ENCODE measurements at places on chromosomes 6 and 20. TPM values are rescaled to one million over a fixed set of nuclear protein-coding genes. Genes with fewer than 3 reads are reported as not detected.

- DNase-seq = peak; percentile 54
Observed at GRCh38 chr20:34705397-34706301, 1.5 kb downstream of the TP53INP2 start.

The SLC16A10 gene
- 1.2 TPM for total RNA-seq

The VIP gene
- total RNA-seq = not detected

- no peak for DNase-seq
Observed at GRCh38 chr6:41280381-41281057, 6.0 kb downstream of the TREM1 start.

The REPS1 gene
- total RNA-seq = 35.8 TPM

DNA sequence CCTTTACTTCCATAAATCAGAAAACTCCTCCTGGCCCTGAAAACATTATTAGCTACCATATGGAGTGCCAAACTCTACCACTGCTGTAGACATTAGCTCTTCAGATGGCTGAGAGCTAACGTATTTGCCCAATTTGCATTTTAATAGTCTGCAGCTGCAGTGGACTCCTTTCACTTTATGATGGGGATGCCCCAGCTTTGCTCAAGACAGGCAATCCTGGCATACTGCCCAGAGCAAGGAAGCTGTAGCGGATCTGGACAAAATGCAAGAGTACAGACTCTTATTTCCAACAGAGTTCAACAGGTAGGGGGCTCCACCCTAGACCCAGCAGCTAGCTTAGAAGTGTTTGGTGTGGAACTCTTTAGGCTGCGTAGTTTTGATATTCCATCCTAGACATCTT lies 246.7 kb downstream of the FOXC1 start:
- DNase-seq = peak; percentile 82

GRCh38 chr20:21234806-21235483 lies 68.2 kb upstream of the XRN2 start:
- no peak for DNase-seq

The RAB23 gene
- 20.6 TPM for total RNA-seq

The DLGAP4 gene
- 17.2 TPM for total RNA-seq

The CLDN20 gene
- total RNA-seq = 0.54 TPM

- no peak for DNase-seq
Observed at GRCh38 chr20:19603376-19603750, 154.7 kb upstream of the RIN2 start.

The EPHA7 gene
- 0.06 TPM for total RNA-seq

- no peak for DNase-seq
Observed at GRCh38 chr20:36644706-36645095, 1.3 kb downstream of the SLA2 start.

DNA sequence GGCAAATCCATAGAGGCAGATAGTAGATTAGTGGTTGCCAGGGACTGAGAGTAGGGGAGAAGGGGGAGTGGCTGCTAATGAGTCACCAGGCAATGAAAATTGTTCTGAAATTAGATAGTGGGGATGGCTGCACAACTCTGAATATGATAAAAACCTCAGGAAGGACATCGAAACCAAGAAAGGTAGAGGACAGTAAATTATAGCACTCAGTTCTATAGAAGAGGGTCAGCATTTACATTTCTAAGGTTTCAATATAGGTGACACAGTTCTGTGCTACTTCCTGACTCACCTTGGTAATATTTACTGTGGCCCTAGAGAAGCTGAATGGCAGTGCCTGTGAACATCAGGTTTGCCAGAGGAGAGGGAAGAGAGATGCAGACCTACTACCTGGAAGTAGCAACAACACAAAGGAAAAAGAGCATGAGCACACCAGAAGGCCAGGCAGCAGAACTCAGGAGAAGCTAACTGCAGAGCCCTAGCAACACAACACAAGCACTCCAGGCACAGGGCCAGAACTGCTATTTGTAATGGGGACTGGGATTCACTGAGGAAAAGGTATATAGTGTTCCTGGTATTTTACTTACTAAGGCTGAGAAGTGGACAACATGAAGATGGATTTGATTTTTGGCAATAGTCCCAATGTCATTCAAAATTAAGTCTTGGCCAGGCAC lies 75.9 kb downstream of the PLCG1 start:
- DNase-seq = peak; percentile 39

The EGFL8 gene
- total RNA-seq = 0.21 TPM

- DNase-seq = no peak
Observed at GRCh38 chr6:19083801-19084200, 696.7 kb downstream of the RNF144B start.

DNA sequence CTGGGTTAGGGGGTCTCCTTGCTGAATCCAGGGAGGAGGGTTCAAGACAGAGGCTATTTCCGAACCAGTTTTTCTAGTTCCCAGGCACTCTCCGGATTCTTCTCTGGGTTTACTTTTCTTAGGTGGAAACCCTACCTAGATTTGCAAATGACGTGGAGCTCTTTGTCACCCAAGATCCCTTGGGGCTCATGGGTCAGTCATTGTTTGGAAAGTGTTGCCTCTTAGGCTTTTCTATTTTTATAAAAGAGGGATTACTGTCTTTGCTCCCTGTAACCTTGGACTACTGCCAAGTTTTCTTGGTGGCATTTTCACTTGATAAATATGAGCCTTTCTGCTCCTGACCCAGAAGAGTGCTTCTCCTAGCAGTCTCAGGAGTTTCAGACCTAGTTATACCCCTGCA lies 33.6 kb downstream of the FAM209B start:
- no peak for DNase-seq

The ZKSCAN8 gene
- 11.9 TPM for total RNA-seq

DNA sequence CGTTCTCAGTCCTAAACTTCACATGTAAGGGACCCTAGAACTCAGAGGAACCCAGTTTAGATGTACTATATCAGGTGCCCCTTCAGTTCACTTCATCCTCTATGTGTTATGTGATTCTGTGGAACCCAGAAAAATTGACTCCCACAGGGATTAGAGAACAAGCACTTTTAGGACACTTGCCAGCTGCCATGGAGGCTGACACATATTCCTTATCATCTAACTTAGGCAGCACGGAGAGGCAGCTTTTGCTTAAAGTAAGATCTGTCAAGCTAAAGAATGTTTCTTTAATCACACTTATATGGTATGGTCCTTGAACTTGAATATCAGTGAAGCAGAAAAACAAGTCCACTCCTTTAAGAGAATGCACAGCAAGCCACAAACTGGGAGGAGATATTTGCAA lies 701.5 kb upstream of the ID4 start:
- DNase-seq = no peak

The ADGRF1 gene
- not detected for total RNA-seq

GRCh38 chr20:46635514-46636136 lies 15.6 kb downstream of the SLC13A3 start:
- DNase-seq = no peak

The TINAG gene
- not detected for total RNA-seq

The C6orf141 gene
- total RNA-seq = 13.2 TPM

The TAAR5 gene
- not detected for total RNA-seq

DNA sequence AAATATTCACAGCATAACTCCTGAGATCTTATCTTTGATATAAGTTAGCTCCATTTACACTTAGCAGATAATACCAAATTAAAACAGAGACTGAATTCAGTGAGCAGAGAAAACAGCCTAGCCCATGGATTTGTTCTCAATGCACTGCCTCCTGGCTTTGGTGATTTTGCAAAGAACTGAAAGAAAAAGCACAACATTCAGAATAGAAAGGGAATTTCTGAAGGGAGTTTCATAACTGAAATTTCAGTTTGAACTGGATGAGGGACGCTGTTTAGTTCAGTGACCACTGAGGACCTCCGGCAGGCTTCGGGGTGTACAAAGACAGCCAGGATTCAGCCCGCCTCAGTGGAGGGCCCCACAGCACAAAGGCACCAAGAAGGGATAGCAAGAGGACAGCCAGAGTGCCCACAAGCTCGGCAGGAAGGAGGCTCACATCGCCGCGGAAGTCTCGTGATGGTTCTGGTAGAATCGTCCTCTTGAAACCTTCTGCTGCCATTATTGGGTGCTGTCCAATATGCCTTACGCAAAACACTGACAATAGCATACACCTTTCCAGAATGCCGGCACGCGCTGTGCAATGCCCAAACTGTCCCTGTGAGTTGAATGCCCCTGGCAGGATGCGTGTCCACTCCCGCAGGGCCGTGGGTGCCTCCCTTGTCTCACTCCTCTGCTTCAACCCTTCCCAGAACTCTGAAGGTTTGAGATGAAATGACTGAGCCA lies 9.7 kb upstream of the IRF4 start:
- no peak for DNase-seq

DNA sequence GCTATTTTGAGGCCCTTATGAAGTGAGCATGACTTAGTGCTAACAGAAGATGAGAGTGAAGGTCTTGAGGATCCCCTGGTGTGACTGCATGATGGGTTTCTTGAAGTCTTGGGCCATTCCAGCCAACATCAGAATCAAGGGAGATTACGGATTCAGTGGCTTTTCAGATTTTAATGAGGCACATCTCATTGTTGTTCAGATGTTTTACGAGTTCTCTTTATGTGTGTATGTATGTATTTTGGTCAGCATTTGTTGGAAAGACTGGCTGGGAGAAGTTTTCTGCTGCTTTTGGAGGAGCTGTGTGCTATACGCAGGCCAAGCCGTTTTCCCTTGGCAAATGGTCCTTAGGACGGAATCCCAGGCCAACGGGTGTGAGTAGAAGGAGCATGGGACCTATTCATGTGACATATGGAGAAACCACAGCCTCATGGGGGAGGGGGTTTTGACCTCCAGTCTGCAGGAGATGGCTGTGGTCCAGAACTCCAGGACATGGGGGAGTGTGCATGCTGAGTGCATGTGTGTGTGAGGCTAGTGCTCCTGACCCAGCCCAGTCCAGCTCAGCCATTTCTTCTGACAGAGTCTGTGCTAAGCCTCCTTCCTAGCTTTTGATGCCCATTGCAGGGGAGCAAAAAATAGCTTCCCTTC lies 35.3 kb downstream of the CHMP4B start:
- no peak for DNase-seq

The TNFRSF6B gene
- 12.6 TPM for total RNA-seq

The TGM3 gene
- not detected for total RNA-seq

The UBE2V1 gene
- 35.8 TPM for total RNA-seq

The DEFB132 gene
- total RNA-seq = not detected

The ID4 gene
- 3.0 TPM for total RNA-seq

- DNase-seq = no peak
Observed at GRCh38 chr6:14312587-14312986, 195.0 kb downstream of the CD83 start.

DNA sequence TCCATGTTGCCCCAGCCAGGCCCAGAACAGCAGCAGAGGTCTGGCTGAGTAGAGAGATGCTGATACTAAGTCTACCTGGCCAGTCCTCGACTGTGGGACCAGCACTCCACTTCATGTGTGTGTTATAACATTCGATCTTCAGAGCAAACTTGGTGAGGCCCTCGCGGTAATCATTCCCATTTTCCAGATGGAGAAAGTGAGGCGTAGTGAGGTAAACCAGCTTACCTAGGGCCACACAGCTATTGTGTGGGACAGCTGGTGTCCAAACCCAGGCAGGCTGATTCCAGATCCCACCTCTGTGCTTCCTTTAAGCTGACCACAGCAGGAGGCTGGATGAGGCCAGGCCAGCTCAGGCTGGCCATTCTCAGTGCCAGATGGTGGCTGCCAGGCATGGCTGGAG lies 47.7 kb upstream of the SLC32A1 start:
- no peak for DNase-seq

All from Daoy (cell line).